Occipital lobe (tissue), 3 donors: ENCODE measurements at places on chromosomes 7 and 10. TPM values are rescaled to one million over a fixed set of nuclear protein-coding genes. Genes with fewer than 3 reads are reported as not detected.

DNA sequence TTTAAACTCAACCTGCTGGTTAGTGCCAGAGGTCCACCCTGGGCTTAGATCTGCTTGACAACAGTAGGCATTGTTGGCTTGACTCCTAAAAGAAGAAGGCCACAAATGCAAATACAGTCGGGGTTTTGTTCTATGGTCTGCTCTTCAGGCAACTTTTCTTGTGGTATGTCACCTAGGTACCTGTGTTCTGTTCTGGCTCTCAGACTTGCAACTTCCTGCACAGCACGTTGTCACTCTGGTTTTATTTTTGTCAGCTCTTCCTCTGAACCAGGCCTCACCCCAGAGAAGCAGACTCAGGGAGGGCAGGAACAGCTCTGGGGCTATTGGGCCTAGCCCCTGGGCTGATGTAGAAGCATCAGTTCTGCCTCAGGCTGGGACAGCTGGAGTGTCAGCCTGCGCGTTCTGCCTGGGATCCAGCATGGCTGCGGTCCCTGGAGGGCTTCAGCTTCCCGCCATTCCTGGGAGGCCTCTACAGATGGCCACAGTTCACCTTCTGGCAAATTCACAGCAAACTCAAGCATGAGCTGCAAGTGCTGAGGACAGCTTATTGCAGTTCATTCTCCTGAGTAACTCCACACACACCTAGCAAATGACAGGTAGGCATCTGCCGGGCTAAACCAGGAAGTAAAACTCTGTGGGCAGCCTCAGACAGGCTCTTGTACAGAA lies 11.0 kb upstream of the PDCD4 start:
- no peak for DNase-seq

DNA sequence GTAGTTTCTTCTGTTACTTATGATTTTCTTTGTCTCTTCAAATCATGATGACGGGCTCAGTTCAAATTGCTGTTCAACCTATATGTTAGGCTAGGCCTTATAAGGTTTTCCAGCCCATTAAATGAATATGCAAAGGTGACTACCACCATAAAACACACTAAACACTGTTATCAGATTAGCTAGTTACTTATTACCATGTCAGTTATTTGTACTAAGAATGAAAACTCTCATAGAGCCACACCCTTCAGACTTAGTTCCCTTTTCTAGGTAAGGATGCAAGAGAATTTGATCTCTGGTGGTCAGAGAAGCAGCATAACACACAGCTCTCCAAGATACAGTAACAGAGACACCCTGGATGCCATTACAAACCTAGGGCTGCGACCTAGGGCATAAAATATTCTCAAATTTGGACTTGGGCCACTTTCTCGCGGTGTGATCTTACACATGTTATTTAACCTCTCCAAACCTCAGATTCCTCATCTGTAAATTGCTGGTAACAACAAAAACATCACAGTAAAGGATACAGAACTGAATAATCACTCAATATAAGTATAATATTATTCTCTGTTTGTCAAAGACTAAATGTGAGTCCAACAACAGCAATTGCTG lies 35.6 kb downstream of the ANKMY2 start:
- DNase-seq, result no peak

DNA sequence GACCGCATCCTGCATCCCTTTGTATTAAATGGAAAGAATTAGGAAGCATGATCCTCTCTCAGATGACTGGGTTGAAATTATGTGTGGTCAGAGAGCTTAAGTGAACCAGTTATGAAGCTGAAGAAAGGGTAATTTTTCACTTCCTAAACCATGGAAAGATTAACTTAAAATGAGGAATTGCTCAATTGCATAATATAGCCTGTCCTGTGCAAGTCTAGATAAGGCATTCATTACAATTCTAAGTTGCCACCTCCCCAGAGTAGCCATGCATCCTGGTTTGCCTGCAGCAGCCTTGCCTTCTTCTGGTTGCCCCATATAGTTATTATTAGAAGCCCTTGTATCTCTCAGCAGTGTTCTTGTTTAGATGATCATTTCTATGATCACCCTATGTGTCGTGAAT lies 45.3 kb downstream of the STARD3NL start:
- DNase-seq, result no peak

Gene NRP1
- total RNA-seq, result 91.9 TPM

DNA sequence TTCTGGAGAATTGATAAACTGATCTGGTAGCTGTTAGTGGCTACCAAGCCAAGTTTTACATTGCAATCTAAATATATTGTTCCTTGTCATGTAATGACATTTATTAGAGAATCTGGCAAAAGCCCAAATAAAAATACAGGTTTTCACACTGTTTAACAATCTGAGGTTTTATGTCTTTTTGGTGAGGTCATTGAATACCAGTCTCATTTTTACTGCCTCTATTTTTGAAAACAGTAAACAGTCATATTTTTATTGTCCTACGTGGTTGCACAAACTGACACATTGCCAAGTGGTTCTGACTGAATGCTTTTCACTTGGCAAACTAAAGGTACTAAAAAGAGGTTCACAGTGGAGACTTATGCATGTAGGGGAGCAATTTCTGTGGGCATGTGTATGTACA lies 157.5 kb downstream of the PRKG1 start:
- DNase-seq, result no peak

GRCh38 chr7:69753981-69754380 lies 155.7 kb downstream of the AUTS2 start:
- no peak for DNase-seq

DNA sequence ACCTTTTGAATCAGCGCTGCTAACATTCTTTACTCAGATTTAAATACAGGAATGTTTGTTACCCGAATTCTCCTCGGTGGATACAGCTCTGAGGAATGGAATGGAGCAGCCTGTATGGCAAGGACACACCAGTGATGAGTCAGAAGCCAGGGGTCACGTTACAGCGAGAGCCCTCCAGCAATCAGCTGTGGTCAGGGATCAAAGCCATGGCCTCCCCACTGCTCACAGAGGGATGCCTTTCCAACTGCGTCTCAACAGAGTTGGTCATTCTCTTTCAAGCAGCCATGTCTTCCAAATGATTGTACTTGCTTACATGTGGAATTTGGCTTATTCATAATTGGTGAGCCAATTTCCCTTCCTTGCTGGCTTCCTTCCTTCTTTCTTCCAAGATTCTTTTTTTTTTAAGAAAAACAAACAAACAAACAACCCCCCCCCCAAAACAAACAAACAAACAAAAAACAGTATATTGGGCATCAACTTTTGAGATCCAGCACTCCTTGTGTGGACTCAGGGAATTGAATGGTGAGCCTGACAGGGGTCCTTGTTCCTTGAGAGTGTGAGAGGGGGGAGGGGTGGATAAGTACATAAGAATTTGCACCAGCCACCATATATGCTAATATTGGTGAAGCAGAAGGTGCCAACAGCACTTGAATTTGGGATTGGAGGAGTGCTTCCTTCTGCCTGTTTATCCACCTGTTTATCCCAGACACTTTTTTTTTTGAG lies 100.2 kb downstream of the ATXN7L1 start:
- DNase-seq, result no peak

DNA sequence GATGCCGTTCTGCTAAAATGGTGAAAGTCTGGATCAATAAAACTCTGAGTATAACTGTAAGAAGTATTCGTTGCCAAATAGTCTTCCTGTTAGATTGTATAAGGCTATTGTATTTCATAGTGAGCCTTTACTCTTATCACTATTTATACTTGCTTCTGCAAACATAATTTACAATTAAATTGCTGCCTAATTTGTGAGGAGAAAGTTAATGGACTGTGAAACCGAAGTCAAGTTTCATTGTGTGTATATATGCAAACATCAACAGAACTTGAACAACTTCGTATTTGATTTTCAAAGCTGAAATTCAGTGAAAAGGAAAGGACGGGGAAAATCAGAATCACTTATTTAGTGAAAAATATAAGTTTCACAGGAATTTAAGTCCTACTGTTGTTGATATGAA lies 135.9 kb upstream of the CCDC6 start:
- DNase-seq, result no peak

GRCh38 chr10:132306864-132307751 lies 642 bp downstream of the STK32C start:
- DNase-seq, result no peak

GRCh38 chr7:103824251-103824650 lies 165.2 kb downstream of the RELN start:
- no peak for DNase-seq

DNA sequence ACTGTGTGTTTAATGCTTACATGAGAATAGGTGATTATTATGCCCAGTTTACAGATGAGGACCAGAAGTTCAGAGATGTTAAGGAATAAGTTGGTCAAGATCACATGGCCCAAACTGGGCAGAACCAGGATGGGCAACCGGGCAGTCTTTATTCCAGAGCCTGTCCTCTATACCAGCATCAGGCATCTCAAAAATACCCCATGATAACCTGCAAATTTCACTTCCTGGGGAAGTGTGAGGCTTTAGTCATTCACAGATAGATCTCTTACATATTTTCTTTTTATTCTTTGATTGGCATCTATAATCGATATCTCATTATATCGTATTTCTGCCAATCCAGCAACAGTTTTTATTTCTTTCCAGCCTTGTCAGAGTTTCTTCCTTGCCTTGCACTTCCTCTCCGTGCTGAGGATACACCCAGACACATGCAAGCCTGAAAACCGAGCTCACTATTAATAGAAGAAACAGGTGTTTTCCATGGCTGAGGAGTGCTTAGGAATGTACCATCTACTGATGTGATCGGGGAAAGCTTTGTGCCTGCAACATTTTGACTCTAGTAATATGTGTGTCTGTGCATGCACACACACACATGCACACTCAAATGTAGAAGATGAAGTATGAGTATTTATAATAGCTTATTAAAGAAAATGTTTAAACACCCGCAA lies 82.4 kb downstream of the CREM start:
- no peak for DNase-seq

GRCh38 chr10:90862908-90863514 lies 5.2 kb upstream of the HTR7 start:
- DNase-seq, result no peak

- DNase-seq, result no peak
Measured at GRCh38 chr10:62939698-62940097, 123.5 kb upstream of the EGR2 start.

GRCh38 chr10:25820874-25821273 lies 113.2 kb upstream of the MYO3A start:
- DNase-seq, result no peak
